ENCODE measurements at places on chromosomes 1 and 21.

DNA sequence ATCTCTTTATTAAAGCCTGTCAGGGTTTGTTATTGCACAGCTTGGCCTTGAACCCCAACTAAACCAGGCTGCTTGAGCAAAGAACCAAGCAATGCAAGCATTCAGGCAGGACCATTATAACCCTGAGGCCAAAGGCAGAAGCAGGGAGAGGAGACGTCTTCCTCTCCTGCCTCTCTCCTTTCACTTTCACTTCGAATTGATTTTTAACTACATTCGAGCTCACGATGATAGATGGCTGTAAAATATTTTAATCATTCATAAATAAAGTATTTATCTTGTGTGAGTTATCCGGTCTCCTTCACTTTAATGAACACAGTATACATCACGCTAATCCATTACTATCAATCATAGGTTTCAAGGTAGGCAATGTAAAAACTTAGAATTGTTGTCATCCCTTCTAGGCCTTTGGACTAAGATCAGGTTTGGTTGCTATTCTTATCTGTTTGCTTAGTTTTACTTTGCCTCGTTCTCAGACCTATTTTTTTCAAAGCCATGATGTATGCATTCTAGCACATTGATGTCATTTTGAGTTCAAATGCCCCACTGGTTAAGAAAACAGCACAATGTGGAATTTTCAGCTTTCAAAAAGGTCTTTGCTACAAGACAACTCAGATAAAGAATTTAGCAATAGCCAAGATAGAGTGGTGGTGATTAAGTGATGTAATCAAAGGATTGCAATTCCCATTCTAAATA, 480.2 kb upstream of the RUNX1 start:
- DNase-seq = no peak

DNA sequence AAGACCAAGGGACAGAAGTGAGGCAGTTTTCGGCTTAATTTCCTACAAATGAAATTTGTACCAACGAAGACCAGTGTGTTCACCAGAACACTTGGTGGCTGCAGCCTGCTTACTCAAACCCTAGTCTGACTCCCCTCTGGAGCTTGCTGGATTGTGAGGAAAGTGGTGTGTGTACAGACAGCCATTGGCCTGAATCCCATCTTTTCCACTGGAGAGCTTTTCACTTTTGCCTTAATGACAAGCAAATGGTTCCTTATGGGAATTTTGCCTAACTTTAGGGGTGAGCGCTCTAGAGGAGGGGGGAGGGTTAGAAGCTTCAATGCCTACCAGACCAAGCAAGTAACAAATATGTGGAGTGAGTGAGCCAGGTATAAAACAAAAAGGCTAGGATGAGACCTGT, 17.3 kb downstream of the METTL13 start:
- no peak for DNase-seq

GRCh38 chr1:41516168-41517061, 31.9 kb upstream of the EDN2 start:
- DNase-seq = peak; percentile 40

GRCh38 chr1:225946082-225946620, 5.1 kb upstream of the LEFTY2 start:
- no peak for DNase-seq

- no peak for DNase-seq
Observed at GRCh38 chr1:18629659-18630510, 761 bp upstream of the PAX7 start.

DNA sequence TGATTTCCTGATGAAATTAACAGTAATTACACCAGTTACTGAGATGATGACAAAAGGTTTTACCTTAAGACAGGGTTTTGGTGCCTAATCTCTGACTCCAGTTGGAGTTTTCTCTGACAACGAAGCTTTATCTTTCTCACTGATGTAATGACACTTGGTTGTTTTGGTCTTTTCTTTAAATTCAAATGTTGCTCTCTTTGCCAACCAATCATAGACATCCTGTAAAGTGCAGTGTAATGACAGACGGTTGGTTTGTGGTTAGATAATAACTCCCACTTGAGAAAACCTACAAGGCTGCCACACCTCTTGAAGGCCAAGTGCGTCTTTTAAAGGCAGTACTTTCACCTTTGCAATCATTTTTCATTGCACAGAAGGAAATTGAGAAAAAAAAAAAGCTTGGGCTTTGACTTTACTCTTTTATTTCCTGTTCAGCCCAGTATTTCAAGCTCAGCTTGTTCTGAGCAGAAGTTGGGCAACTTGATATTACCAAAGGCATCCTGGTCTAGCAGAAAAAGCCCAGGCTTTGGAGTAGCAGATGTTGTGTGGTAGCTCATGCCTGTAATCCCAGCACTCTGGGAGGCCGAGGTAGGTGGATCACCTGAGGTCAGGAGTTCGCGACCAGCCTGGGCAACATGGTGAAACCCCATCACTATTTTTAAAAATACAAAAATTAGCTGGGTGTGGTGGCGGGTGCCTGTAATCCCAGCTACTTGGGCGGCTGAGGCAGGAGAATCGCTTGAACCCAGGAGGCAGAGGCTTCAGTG, 14.9 kb downstream of the PDIK1L start:
- DNase-seq = no peak

DNA sequence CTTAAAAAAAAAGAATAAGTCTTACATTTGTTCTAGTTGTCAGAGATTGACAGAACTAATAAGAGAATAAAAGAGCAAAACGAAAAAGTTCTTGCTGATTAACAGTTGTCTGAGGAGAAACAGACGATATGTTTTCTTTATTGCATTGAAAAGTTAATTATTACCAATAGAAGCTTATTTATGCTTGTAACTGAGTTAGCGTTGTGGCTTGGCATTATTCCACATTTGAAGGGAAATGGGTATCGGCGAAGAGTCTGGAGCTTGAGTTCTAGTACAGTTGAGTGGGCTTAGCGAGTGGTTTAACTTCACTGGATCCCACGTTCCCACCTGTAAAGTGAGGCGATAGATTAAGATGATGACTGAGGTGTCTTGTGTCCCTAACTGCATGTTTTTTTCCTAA, 109.0 kb downstream of the SDCCAG8 start:
- no peak for DNase-seq

DNA sequence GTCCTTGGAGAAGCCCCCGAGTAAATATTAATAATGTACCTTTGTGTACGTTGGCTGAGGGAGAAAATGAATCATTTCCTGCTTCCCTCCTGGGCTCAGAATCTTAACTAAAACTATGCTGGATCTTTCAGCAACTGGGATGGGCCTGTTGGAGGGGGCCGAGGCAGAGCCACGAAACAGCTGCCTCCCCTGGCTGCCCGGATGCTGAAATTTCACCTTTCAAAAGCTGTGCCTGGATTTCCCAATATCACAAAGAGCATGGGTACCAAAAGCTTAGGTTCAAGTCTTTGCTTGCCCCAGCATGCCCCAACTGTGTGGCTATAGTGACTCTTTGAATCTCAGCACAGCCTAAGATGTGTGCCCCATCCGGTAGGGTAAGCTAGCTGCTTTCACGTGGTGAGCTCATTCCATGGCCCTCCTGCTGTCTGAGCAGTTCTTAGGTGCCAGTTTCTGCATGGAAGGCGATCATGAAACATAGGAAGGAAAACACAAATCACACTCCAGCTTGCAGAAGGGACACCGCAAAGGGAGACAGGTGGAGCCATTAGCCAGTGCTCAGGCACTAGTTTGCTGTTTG, 473.5 kb downstream of the PTPRU start:
- no peak for DNase-seq

DNA sequence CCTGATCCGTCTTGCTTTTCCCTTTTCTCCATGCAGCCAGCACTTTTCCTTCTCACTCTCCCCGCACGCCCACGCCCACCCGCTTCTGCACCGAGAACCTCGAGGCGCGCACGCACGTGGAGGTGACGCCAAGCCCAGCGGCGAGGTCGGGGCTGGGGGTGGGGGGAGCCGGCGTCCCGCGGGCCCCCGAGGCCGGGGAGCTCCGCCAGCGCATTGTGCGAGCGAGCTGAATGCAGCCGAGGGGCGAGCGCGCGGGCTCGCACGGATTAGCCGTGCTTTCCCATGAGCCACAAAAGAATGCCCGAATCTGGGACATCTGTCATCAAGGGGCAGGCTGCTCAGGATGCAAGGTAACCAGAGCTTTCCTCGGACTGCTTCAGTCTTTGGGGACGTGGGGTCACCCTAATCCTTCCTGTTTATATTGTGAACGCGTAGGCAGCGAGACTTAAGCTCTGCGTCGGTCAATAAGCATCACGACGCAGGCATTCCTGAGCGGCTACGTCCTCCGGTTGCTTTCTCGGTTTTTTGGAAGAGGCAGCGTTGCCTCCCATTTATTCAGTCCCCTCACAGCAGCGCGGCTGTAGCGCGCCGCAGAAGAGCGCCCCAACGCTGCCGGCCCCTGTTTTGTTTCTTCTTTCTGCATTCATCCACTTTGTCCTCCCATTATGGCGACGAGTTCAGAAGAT, 67.3 kb upstream of the AKT3 start:
- no peak for DNase-seq
